ENCODE measurements at places on chromosomes 16 and 17.

- DNase-seq = no peak
These were observed 309.0 kb downstream of the CDH13 start for GRCh38 chr16:82935766-82936165.

DNA sequence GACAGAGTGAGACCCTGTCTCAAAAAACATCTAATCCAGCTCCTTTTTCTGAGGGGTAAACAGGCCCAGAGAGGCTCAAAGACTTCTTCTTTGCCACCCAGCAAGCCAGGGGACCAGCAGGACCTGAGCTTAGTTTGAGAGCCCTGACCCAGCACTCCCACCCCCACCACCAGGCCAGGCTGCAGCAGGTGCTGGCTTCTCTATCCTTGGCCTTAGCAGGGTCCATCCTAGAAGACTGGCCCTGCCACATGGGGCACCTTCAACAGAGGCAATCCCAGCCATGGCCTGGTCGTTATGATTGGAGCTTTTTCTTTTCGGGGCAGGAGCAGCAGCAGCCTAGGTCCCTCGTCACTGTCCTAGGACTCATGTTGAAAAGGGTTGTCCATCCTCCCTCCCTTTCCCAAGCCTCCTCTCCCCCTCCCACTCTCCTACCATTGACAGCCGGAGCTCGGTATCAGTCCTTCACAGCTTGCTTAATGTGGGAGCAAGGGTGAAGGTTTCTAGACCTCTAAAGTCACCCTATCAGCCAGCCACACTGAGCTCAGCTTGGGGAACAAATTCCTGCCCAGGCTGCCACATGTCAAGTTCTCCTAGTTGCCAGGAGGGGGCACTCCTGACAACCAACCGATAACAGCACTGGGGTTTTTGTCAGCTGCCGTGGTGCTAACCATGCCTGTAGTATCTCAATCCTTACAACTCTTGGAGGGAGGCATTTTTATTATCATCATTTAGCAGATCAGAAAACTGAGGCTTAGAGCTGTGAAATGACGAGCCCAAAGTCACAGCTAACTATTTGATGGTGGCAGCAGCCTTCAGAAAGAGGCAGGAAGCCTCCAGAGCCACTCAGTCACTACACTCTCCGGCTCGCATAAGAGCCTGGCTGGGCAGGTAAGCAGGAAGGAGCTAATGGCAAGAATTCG, 11.2 kb downstream of the MRPL27 start:
- peak; percentile 41 for DNase-seq

DNA sequence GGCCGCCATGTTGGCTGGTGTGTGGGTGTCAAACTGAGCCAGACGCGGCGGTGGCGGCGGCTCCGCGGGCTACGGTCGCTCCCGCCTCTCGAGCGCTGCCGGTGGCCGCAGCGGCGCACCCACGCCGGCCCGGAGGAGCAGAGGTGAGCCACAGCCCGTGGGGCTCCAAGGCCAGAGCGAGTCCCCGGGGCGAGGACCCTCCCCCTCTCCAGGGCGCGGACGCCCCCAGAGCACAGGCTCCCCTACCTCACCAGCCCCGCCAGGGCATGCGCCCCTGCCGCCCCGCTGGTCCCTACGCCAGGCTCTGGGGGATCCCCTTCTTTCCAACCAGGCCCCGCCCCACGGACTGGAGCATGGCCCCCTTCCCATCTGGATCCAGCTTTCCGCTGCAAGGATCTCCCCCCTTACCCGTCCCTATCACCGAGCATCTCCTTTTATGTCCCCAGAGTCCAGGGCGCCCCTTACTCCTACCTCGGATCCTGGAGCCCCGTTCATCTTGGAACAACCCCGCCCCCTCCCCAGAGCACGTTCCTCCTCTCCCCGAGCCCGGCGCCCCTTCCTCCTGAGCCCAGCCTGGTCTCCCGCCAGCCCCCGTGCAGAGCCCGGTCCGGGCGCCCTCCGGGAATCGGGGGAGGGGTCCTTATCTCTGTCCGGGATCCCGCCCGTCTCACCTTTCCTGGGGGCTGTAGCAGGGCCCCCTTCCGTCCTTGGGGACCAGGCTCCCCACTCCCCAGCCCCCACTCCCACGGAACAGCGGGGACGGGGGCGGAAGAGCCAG, 412 bp downstream of the EPN2 start:
- no peak for DNase-seq

GRCh38 chr17:68011199-68011665, 15.0 kb upstream of the C17orf58 start:
- DNase-seq = peak; percentile 39

GRCh38 chr17:73645050-73645871, 1.0 kb upstream of the SDK2 start:
- DNase-seq = no peak
